ENCODE measurements at places on chromosomes 4 and X. TPM values are rescaled to one million over a fixed set of nuclear protein-coding genes. Genes with fewer than 3 reads are reported as not detected.

- DNase-seq: no peak
Observed at GRCh38 chr4:42646999-42647541, 9.8 kb downstream of the ATP8A1 start.

GRCh38 chr4:119138046-119138445 is 2.4 kb downstream of the MYOZ2 start:
- no peak for DNase-seq

HMX1 gene
- total RNA-seq: not detected

DNA sequence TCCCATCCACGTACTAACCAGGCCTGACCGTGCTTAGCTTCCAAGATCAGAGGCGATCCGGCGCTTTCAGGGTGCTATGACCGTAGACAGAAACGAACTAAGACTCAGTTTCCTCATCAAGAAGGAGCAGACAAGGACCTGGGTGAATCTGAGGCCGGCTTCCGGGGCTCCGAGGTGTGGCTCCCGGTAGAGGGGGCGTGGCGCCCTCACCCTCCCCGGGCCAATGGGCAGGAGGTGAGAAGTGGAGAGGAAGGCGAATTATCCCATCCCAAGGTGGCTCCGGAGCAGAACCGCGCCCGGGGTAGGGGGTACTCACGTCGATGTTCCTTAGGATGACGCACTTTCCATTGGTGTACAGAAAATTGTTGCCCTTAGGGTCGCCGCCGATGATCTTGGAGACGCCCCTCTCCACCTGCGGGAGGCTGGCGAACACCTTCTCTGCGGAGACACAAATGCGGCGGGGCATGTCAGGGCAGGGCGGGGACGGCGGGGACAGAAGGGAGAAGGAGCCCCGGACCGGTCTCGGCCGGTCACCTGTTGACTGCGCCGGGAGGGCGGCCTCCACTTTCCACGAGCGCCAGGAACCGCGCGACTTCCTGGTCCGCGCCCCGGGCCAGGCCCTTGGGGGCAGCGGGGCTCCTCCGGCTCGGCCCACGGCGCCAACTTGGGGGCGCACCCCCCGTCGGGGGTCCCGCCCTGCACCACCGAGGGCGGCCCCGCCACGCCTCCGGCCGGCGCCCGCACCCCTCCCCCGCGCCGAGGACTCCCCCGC is 616 bp downstream of the WDR1 start:
- peak; percentile 77 for DNase-seq

DNA sequence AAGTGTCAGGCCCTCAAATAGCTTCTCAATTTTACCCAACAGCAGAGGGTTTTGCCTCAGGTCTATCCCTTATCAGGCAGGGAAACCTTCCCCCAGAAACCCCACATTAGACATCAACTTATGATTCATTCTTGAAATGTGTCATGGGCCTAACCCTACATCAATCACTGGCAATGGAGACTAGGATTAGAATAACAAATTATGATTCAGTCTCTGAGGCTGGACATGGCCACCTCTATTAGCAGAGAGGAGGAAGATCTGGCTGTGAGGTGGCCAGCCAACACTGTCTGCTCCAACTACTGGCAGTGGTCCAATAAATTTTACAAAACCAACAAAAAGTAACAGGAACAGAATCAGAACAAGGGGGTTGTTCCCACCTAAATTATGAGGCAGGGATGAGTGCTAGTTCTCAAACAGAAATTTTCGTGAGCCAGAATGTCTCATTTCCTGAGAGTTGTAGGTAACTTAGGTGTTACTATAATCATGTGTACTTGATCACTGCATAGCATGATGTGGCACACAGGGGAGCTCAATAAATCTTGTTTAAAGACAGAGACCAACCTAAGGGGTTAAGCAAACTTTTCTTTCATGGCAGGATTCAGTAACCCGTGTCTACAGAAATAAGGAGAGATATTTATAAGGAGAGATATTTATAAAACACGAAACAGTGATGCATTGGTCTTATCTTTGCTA is 126.8 kb downstream of the NFKB1 start:
- DNase-seq: no peak

DNA sequence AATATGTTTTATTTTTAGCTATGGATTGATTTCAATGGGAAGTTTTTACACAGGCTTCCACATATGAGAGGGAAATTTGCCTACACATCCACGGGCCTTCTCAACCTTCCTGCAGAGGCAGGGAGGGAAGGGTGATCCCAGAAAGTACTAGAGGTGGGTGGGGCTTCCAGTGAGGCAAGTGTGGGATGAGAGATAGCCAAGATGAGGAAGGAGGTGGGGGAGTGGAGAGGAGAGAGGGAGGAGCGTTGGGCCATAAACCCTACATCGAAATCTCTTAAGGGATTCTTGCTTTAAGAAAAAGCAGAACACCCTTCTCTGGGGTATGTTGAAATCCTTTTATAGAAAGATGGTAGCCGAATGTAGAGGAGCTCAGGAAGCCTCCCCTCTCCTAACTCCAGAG is 19.0 kb downstream of the NKX6-1 start:
- DNase-seq: no peak

PIR gene
- 4.7 TPM for total RNA-seq

OPHN1 gene
- total RNA-seq: not detected

GRCh38 chr4:4851906-4852305 is 7.6 kb upstream of the MSX1 start:
- no peak for DNase-seq

DNA sequence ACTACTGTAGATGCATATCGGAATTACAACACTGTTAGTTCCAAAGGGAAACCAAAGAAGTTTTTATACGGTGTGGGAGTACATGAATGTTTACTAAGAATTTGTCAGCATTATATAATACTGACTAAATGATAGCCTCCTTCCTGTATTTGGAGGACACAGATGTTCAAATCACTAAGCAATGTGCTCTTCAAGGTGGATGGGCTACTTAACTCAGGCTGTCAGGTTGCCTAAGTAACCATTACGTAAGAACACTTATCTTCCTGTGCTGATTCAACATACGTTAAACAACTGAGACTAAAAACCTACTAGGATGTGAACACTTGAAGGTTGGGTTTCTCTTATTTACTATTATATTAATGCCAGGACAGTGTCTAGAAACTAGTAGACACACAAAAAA is 81.9 kb upstream of the HPGD start:
- DNase-seq: no peak

NXF2 gene
- not detected for total RNA-seq

DNA sequence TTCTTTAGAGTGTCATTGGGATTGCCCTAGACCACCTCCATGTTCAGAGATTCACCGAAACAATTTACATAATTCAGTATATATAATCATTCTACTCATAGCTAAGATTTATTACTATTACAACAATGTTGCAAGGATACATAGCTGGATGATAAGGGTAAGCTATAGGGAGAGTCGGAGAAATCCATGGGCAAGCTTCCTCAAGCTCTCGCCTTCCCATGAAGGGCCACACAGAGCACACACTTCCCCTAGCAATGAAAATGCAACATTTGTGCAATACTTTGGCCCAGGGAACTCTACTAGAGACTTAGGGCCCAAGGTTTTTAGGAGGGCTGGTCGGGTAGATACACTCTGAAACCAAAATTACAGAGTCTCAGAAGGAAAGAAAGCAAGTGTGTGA is 49.7 kb upstream of the ABCG2 start:
- DNase-seq: no peak

GRCh38 chr4:98386-98785 is 25.9 kb upstream of the ZNF718 start:
- no peak for DNase-seq

GAGE12H gene
- not detected for total RNA-seq

DNA sequence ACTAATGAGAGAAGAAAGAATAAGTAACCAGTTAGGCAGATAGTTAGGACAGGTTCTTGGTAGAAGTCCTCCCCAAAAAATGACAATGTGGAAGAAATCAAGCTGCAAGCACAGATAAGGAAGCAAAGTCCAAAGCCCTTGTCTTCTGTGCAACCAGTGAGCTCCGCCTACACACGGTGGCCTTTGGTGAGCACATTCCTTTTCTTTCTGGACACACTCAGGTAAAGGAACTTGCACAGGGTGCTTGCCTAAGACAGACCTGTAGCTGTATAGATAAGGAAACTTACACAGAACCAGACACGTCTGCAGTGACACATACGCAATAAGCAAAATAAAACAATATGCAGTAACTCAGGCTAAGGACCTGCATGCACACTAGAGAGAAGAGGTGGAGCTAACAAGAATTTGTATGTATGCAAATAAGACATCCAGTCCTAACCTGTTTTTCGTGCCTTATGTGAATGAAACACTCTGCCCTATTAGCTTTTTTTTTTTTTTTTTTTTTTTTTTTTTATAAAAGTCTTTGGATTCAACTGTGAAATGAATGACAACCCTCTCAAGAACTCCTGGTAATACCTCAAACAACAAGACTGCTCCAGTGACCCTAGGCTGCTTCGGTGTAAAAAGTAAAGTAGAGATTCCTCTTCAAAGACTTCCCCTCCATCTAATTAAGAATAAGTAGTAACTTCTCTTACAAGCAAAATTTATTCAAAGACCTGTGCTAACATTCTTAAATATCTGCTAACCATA is 48.8 kb downstream of the UGT2B10 start:
- no peak for DNase-seq

DNA sequence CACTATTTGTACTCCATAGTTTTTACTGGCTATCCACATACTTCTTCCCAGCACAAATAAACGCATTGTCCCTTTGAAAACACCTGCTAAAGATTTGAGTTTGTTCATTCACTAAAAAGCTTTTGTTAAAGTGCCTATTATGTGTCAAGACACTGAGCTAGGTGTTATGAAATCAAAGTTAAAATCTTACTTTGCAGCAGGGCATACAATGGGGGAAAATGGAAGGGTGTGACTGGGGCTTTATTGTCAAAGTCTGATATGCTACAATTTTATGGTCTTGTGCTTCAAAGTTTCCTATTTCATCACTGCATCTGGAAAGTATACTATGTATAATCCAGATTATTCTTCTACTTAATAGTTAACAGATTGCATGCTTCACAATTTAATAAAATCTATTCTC is 128.4 kb downstream of the PPP3CA start:
- DNase-seq: no peak

CYLC1 gene
- total RNA-seq: not detected

RAB39B gene
- 13.4 TPM for total RNA-seq

- no peak for DNase-seq
Observed at GRCh38 chr4:187478292-187479140, 517.1 kb upstream of the ZFP42 start.

GRCh38 chrX:130799393-130799792 is 103.6 kb downstream of the ENOX2 start:
- DNase-seq: no peak

GRCh38 chr4:14726877-14727361 is 275.4 kb upstream of the CPEB2 start:
- no peak for DNase-seq

DNA sequence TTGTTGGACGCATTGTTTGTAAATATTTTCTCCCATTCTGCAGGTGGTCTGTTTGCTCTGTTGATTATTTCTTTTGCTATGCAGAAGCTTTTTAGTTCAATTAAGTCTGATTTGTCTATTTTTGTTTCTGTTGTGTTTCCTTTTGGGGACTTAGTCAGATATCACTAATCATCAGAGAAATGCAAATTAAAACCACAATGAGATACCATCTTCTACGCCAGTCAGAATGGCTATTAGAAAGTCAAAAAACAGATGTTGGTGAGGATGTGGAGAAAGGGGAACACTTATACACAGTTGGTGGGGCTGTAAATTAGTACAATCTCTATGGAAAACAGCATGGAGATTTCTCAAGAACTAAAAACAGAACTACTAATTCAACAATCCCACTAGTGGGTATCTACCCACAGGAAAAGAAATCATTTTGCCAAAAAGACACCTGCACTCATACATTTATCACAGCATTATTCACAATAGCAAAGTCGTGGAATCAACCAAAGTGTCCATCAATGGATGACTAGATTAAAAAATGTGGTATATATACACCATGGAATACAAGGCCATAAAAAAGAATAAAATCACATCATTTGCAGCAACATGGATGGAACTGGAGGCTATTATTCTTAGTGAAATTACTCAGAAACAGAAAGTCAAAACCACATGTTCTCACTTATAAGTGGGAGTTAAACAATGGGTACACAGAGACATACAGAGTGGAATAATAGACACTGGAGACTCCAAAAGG is 8.1 kb downstream of the COQ2 start:
- DNase-seq: no peak

DNA sequence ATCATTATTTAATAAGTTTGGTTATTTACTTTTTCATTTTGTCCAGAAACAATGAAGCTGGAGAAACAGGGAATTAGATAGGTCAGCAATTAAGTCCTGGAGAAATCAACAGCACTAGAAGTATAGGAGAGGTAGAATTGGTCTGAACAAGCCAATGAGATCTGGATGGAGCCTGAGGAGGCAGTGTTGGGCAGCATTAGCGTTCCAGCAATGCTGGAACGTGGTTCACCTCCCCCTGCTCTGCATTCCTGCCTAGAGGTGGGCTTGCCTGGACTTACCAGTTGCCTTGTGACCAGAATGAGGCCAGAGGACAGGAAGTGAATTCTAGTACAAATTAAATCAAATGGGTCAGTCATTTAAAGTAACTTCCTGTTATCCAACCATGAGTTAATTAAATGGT is 4.6 kb downstream of the RASSF6 start:
- DNase-seq: no peak

GRCh38 chr4:117096886-117097285 is 11.5 kb upstream of the TRAM1L1 start:
- no peak for DNase-seq

DNA sequence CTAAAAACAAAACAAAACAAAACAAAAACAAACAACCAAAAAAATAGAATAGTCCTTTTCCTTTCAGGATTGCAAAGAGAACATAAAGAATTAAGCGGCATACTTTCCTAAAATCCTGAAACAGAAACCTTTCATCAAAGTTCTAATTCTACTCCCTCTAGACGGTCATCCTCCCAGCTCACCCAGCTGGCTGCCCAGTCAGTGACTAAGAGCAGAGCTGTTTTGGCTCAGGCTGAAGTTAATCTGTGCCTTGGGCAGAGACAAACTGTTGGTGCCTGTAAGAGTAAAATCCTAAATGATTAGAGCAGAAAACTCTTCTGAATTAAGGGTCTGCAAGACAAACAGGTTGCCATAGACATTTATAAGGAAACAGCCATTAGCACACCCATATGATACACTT is 17.6 kb upstream of the WAS start:
- no peak for DNase-seq

SPRY1 gene
- 34.3 TPM for total RNA-seq

- DNase-seq: no peak
Observed at GRCh38 chrX:84258708-84259107, 70.7 kb upstream of the RPS6KA6 start.

- no peak for DNase-seq
Observed at GRCh38 chr4:165931741-165932140, 58.7 kb downstream of the TLL1 start.

All from activated naive CD4-positive, alpha-beta T cell treated with anti-CD3 and anti-CD28 coated beads, Interleukin-2, amount 50 U/mL, for 72 hours (primary cell).